ENCODE measurements at places on chromosomes 2 and 18. TPM values are rescaled to one million over a fixed set of nuclear protein-coding genes. Genes with fewer than 3 reads are reported as not detected.

- DNase-seq = no peak
Observed at GRCh38 chr2:200477667-200478131, 32.2 kb downstream of the KCTD18 start.

DNA sequence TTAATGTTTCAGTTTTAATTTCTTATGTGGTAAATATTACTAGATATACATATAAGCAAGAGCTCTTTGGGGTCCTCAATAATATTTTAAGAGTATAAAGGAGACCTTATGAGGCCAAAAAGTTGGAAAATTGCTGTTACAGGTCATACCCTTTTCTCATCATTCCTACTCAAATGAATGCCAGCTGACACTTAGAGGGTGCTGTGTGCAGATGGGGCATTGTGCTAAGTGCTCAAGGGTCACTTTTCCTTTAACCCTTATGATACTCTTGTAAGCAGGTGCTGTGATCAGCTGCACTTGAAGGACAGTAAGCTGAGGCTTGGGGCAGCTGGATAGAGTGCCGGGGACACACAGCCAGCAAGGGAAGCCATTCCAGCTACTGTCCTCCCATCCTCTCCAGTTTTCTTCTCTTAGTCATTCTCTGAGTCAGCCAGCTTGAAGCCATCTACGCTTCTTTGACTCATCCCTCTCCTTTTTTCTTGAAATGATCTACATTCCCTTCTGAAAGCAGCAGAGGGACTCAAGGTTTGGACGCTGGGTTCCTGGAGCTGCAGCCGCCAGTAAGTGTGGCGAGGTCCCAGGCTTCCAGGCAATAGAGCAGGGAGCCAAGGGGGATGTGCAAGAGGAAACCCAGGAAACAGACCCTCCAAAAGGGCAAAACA, 42.0 kb upstream of the CREB1 start:
- peak; percentile 89 for DNase-seq

DNA sequence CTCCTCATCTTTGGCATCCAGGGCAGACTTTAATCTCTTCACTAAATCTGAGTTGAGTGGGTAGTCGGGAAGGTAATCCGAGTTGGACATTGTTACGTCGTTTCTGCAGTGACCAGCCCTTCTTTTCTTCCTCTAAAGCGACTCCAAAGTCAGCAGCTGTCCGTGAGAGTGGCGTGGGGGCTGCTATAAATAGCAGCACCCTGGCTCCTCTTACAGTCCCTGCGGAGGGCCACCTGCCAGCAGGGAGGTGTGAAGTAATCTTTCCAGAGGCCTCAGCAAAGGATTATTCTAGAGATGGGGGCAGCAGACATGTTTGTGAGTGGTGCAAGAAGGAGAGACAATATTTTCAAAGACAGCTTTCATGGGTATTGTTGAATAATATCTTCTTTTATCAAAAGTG, at the start of gene ASB18:
Gene ASB18 (minus strand): TSS at position 151 of the 400 bp plus-strand sequence. CDS start 61 bp downstream, at position 90.
- peak; percentile 9 for DNase-seq

DNA sequence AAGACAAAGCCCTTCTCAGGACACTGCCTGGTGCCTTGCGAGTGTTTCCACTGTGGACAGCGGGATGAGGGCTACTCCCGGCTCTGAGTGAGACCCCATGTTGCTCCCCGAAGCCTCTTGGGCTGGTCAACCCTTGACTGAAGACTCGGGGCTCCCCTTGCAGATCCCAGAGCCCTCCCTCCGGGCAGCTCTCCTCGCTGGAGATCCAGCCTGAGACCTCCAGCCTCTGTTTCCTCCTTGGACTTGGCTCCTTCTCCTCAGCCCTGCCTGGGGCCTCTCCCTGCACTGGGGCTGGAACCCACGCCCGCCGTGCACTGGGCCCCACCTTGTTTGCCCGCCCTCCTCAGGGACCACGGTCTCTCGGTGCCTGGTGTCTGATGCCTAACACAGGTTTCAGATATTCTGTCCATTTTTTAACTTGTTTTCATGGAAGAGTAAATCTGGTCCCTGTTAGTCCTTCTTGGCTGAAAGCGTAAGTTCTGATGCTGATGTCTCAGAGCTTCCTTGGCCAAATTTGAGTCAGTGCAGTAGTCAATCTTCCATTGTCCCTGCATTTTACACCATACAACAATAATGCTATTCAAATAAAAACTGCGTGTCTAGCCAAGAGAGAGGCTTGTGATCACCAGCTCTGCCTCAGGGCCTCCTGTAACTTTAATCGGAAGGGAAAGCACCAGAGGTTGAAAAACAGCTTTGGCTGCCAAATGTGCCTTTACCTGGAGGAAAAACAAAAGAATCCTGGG, 139.3 kb upstream of the CTDP1 start:
- no peak for DNase-seq

GRCh38 chr2:3159782-3160545, 217.7 kb downstream of the EIPR1 start:
- no peak for DNase-seq

GRCh38 chr18:54720620-54721019, 107.7 kb upstream of the RAB27B start:
- no peak for DNase-seq

- peak; percentile 93 for DNase-seq
Observed at GRCh38 chr2:189799531-189799930, 15.3 kb downstream of the PMS1 start.

DNA sequence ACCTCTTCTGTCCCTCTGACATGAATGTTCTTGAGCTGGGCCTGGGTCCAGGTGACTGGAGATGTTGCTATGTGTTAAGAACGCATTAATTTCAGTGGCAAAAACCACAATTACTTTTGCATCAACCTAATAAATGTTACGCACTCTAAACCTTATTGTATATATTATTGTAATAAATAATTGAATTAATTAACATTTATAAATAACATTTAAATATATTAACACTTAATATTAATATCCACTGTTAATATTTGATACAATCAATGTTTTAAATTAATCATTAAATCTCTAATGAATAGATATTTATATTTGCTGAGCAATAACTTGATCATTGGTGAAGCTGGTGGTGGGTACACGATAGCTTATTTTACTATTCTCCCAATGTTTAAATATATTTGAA, 97.4 kb downstream of the KCNF1 start:
- DNase-seq = no peak

- DNase-seq = peak; percentile 78
Observed at GRCh38 chr18:61992923-61993322, 100.1 kb upstream of the RNF152 start.

GRCh38 chr18:73288813-73289212, 421.0 kb upstream of the NETO1 start:
- DNase-seq = no peak

The ATOH8 gene
- 129 TPM for total RNA-seq

The REG3A gene
- not detected for total RNA-seq

The MPPE1 gene
- total RNA-seq = 29.0 TPM

The CCNT2 gene
- total RNA-seq = 16.7 TPM

The PDE1A gene
- 3.5 TPM for total RNA-seq

The MEP1B gene
- total RNA-seq = not detected
